Testis (tissue), 5 donors: ENCODE measurements at places on chromosomes 3 and 15. TPM values are rescaled to one million over a fixed set of nuclear protein-coding genes. Genes with fewer than 3 reads are reported as not detected.

The MELTF gene
- 5.7 TPM for polyA plus RNA-seq

The GRIP2 gene
- polyA plus RNA-seq, result 3.2 TPM

The PATL2 gene
- polyA plus RNA-seq, result 0.76 TPM

The COL8A1 gene
- 11.5 TPM for polyA plus RNA-seq

The CD200 gene
- 6.3 TPM for polyA plus RNA-seq

The HHLA2 gene
- 5.2 TPM for polyA plus RNA-seq

The FAM3D gene
- 0.41 TPM for polyA plus RNA-seq

The ATP2B2 gene
- polyA plus RNA-seq, result 1.1 TPM

The IMPG2 gene
- 0.53 TPM for polyA plus RNA-seq

The PCSK6 gene
- 43.9 TPM for polyA plus RNA-seq

- no peak for DNase-seq
Measured at GRCh38 chr3:71208211-71209095, 375.1 kb downstream of the FOXP1 start.

GRCh38 chr3:81839504-81840094 lies 78.2 kb upstream of the GBE1 start:
- no peak for DNase-seq

- DNase-seq, result peak; percentile 63
Measured at GRCh38 chr3:54176106-54176505, 53.8 kb downstream of the CACNA2D3 start.

DNA sequence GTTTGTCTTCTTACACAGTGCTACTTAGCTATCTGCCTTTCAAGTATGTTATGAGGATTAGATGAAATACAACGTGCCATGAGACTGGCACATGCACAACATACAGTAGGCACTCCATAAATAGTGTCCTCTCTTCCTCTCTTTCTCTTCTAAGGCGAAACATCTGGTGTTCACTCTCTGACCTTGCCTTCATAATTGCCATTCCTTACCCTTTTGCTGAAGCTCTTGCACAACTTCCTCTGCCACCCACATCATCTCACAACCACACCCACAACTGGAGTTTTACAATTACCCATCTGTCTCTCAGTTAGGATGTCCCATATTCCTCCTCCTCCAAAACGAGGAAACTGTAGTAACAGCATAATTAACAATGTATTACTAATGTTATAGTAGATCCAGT lies 26.4 kb upstream of the ACP3 start:
- DNase-seq, result no peak

- DNase-seq, result peak; percentile 42
Measured at GRCh38 chr3:101849714-101850245, 466 bp downstream of the NFKBIZ start.

DNA sequence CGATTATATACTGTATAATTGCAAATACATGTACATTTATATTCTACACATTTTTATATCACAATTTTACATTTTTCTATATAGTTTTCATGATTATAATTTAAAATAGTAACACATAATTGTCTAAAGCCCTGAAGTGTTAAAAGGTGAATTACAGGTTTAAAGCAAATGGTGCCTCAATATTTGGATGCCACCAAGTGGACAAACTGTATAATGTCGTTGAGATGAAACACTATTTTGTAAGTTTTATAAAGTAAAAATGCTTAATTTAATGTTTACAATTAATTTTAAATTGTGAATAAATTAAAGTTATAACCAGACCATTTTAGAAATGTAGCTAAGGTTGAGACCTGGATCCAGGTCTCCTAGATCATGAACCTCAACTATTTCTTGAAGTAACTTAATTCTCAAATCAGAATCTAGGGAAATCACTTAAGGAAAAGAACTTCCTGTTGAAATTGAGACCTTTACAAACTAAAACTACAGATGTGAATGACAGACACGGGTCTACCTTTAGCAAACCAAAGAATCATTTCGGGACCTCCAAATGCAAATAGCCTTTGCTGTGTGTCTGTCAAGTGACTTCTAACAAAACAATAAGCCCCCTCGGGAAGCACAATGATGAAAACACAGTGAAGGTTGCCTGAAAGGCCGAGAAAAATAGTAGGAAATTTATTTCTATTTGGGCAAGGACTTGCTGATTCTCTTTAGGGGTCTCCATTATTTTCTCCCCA lies 37.8 kb downstream of the EHHADH start:
- DNase-seq, result no peak

DNA sequence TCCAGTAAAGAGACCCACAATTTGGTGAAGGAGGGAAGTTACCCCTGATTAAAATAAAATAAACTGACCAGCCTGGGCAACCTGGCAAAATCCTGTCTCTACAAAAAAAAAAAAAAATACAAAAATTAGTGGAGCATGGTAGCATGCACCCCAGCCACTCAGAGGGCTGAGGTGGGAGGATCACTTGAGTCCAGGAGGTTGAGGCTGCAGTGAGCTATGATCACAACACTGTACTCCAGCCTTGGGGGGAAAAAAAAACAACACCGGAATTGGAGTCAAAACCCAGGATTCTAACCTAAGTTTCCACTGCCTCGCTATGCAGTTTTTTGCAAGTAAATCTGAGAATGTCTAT lies 22.5 kb downstream of the DCAF1 start:
- no peak for DNase-seq

DNA sequence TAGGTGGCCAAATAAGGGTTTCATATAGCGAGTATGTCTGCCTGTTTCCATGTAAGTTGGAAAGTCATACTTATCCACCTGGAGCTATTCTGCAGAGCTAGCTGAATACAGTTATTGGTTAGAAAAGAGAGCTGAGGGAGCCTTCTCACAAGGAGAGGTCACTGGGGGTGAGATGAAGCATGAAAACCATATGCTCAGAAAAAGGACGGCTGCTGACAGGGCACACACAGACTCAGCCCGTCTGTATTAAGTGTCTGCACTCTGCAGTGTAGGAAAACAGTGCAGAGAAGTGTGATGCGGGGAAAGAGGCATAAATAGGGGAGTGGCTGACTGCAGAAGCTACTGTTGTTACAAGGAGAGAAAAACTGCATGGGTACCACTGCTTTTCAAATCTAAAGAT lies 58.2 kb downstream of the C3orf70 start:
- no peak for DNase-seq

DNA sequence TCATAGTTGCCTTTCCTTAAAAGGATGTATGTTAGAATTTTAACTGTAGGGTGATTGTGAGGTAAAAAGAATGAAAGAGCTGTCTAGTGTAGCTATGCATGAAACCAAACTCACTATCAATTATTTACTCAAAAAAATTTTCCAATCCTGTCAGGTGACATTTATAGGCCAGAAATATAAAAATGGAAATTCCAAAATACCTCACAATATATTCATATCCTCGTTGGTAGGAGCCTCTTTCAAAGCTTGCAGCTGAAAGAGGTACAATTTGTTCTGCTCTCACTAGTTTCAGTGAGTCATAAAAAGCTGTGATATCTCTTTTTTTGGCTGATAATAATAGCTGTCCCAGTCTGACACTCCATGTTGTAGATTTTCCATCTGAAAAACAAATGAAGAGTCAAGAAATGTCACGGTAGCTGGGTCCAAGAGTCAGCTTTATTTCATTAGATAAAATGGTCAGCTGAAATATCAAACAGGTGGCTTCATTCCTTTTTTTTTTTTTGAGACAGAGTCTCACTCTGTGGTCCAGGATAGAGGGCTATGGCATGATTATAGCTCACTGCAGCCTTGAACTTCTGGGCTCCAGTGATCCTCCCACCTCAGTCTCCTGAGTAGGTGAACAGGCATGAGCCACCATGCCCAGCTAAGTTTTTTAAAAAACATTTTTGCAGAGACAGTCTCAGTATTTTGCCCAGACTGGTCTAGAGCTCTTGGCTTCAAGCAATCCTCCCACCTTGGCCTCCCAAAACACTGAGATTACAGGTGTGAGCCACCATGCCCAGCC lies 50.8 kb upstream of the XRN1 start:
- DNase-seq, result no peak

- no peak for DNase-seq
Measured at GRCh38 chr15:36239509-36239908, 339.9 kb upstream of the CDIN1 start.

GRCh38 chr15:70140543-70141375 lies 43.0 kb upstream of the TLE3 start:
- no peak for DNase-seq

DNA sequence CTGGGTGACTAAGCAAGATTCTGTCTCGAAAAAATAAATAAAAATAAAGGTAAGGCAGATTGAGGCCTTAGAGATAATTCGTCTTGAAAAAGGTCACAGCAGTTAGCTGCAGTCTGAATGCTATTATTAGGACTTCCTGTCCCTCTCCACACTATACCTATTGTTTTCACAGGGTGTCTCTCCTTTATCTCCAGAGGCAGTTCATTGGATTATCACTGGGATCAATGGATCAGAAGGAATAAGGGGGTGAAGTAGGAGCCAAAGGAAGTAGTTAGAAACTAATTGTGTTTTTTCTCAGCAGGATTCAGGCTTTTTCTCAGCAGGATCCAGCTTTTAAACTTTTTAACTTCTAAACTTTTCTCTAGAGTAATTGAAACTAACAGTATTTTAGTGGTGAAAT lies 326.9 kb downstream of the IL5RA start:
- no peak for DNase-seq

DNA sequence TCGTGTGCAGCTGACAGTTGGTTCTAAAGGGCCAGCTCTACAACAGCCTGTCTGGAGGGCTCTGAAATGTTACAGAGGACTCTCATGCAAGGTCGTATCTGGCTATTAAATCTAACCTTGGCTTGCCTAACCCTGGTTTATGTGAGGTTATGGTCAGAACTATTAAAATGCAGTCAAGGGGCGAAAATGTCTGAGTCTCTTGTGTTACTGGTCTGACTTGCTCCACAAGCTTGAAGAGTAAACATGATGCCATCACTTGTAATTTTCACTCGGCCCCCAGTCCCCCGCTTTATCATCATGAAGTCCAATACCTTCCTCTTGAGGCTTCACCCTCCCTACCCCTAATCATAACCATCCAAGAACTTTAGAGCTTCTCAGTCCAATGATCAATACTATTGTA lies 9.4 kb downstream of the ENTPD3 start:
- DNase-seq, result no peak

GRCh38 chr3:144822671-144823070 lies 851.0 kb downstream of the DIPK2A start:
- DNase-seq, result no peak

DNA sequence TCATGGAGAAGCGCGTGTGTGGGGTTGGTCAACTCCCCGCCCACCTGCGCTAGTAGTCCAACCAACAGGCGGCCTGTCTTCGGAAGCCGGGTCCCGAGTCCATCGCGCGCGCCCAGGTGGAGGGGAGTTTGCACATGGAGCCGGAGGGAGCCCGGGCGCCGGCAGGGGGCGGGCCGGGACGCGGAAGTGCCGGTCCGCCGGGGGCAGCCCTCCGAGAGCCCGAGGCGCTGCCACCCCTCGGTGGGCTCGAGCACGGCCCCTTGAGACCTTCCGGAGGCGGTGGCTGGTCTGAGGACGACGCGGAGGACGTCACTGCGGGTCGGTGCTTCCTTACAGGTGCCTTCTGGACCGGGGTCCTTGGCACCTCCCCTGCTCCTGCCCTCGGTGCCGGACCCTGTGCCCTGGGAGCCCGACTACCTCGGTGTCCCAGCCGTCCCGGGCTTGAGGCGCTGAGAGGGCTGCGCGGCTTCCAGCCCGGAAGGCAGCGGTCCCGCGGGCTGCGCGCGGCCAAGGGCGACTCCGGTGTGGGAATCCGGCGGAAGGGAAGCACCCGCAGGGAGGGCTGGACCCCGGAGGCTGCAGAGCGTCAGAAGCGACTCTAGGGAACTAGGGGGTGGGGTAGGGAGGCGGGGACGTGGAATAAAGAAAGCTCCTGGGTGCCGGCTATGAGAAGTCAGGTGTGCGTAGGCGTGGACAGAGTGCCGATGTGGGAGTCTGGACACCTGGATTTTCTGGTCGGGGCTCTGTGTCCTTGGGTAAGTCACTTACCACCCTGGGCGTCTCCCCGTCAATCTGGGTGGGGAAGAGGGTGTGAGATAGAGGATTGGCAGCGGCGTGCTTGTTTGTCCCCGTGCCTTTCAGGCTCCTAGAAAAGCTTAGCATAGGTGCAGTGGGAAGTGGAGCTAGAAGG lies 212.3 kb downstream of the FGF12 start:
- DNase-seq, result peak; percentile 69

DNA sequence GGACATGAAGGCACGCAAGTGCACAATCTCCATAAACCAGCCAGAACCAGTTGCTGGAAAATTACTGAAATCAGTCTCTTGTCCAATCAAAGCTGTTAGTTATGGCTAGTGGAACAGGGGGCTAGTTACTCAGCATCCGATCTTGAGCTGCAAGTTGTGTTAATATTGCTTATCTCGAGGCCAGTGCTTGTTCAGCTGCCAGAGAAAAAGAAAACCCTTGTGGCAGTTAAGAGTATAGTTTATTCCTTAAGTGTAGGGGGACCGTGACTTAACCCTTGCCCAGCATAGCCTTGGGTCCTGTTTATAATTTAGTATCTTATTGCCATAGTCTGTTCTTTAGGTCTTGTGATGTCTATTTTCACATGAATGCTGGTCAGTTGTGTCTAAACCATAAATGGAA lies 268.5 kb downstream of the CD47 start:
- DNase-seq, result no peak

DNA sequence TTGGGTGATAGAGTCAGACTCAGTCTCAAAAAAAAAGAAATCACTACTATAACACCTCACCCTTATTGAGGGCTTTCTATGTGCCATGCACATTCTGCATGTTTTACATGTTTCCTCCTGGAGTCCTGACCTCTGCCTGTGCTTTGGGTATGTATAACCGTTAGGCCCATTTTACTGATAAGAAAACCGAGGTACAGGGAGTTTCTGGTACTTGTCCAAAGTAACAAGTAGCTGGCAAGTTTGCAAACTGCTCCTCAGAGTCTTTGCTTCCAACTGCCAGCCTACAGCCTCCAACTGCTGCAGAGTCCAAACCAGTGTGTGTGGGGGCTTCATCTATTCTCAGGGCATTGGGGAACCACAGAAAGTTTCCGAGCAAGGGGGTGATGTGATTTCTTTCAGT lies 3.7 kb upstream of the GNAI2 start:
- DNase-seq, result no peak

- no peak for DNase-seq
Measured at GRCh38 chr3:46883054-46883829, 5.7 kb downstream of the PTH1R start.

DNA sequence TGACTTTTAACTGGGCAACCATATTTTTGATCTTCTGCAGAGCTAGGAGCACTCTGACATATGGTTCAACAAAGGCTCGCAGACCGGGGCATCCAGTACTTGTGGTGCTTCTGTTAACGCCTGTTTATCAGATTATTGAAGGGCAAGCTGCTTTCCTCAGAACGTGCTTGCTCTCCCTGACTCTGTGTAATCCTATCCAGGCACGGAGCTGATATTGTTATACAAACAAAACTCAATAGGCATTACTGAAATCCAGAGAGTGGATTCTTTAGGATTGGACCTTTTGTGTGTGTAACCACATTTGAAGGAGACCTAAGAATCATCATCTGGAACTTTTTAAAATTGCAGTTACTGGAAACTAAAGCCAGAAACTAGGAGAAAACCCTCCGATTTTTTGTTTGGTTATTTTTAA lies 246.5 kb downstream of the PTPRG start:
- peak; percentile 44 for DNase-seq

DNA sequence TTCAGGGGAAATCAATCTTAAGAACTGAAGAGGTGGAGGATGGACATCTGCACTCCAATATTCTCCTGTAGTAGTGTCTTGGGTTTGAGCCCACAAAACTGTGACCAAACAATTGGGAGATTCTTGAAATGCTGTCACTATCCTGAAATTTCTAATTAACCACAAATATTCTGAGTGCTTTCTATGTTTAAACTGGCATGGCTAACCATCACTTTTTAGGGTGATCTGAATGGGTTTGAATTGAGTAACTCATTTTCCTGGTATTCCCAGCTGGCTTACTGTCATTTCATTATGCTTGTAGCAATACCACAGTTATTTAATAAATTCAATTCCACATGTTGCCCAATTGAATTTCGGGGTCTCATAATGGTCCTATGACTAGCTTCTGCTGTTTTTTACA lies 216.9 kb upstream of the DCBLD2 start:
- DNase-seq, result no peak
